ENCODE measurements at places on chromosomes 7 and 10.

- DNase-seq, result no peak
Observed at GRCh38 chr7:68158686-68159295, 1162.2 kb downstream of the TYW1 start.

DNA sequence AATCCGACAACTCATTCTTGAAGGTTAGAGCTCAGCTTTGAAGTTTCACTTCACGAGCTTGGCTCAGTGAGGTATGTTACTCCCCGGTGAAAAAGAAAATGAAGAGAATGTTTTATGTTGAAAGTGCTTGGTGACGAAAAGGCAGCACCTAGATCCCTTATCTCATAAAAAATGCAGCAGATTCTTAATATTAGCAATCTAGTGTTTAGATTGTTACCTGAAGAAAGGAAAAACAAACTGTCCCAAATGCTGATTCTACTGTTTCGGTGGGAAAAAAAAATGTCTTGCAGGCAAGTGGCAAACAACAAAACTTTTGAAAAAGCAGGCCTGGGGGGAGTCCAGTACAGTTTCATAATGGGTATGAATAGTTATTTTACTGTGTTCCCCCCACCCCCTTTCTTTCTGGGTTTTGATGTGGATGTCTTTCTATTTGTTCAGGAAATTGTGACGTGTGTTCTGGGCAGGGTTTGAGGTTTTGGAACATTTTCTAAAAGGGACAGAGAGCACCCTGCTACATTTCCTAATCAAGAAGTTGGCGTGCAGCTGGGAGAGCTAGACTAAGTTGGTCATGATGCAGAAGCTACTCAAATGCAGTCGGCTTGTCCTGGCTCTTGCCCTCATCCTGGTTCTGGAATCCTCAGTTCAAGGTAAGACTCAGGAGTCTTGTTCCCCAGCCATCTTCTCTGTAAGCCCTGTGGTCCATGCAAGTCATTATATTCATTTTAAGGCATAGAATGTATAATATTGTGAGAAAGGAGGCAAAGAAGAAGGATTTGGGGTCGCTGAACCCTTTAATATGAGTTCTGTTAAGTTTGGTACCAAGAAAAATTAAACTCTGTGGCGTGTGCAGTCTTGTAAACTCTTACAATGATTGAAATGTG, at the start of gene SRGN:
SRGN (plus strand) TSS at position 514 of the 881 bp plus-strand sequence; CDS start at position 569, 55 bp downstream.
- peak; percentile 68 for DNase-seq

- DNase-seq, result no peak
Observed at GRCh38 chr10:81403451-81403850, 471.5 kb upstream of the NRG3 start.

GRCh38 chr10:35442028-35442427, 105.7 kb downstream of the CCNY start:
- no peak for DNase-seq

GRCh38 chr10:49154641-49155040, 20.8 kb upstream of the FAM170B start:
- no peak for DNase-seq
